ENCODE measurements at places on chromosomes 3 and 15.

- DNase-seq: no peak
Observed at GRCh38 chr3:112767777-112768176, 78.9 kb downstream of the CD200R1L start.

- no peak for DNase-seq
Observed at GRCh38 chr15:74134387-74135027, 4.1 kb downstream of the ISLR2 start.

GRCh38 chr3:108088697-108089096, 2.1 kb downstream of the CD47 start:
- DNase-seq: peak; percentile 83

GRCh38 chr3:30646181-30646876, 39.9 kb downstream of the TGFBR2 start:
- no peak for DNase-seq

DNA sequence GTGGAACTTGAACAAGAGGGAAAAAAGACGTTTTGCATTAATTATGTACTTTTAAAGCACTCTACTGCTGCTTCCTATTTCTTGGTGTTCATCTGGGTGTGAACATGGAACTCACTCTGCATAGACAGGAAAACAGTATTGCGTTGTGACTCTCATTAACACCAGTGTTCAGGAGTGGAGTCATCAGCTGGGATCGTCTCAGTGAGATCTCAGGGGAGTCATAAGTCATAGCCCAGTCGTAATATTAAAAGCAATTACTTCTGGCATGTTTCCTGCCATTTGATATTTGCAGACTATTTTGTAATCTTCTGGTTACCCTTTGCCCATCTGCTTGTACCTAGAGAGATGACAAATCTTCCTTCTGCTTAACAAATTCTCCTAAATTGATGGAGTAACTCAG, 462.0 kb upstream of the ATP11B start:
- no peak for DNase-seq

DNA sequence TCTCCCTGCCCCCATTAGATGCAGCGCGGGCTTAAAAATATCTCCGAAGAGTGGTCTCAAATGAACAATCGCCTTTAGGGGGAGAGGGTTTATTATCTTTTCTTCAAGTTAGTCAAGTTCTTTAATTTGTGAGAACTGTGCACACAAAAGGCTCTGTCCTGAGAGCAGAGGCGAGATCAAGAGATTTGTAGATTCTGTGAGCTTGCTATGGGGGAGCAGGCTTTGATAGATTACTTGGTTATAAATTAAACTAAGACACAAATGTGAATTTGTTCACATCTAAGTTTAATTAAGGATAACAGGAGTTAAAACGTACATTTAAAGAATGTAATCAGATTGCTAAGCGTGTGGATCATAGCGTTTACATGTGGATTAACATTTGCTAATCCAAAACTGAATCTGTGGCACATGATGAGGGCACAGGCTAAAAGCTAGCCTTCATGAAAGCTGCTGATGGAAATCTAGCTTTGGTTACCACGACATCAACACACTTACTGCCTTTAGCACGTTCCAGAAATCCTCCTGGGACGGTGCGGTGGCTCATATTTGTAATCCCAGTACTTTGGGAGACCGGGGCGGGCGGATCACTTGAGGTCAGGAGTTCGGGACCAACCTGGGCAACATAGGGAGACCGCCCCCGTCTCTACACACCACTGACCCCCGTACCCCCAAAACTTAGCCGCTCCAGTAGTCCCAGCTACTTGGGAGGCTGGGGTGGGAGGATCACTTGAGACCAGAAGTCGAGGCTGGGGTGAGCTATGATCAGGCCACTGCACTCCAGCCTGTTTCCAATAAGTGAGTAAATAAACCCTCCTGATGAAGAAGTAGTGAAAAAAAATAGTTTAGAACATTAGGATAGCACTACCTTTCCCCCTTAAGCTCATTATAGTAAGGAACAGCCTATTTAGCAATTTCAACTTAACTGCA, 1.0 kb upstream of the PRTG start:
- no peak for DNase-seq

GRCh38 chr3:86175593-86176444, 815.1 kb downstream of the VGLL3 start:
- DNase-seq: no peak

DNA sequence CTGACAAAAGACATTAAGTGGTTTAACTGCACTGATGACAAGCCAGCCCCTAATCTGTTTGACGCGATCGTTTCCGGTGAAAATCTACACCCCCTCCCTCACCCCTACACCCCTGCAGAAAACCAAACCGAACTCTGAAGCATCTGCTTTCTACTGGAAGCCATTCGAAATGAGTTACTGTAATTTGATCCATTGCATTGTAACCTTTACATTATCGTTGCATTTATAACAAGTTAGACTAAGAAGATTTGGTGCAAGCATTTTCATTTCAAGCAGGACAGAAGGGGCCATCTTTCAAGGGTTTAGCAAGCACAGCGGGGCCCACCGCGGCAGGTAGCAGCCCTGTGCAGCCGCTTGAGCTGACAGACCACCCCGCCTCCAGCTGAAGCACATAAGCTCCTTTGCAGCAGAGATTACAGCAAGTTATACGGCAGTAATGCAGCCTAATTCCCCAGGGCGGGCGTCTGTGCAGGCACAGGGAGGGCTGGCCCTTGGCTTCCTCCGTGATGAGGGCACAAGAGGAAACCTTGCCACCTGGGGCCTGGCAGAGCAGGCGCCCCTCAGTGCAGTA, 79.3 kb downstream of the CHSY1 start:
- DNase-seq: no peak

- no peak for DNase-seq
Observed at GRCh38 chr3:152957491-152957890, 122.6 kb downstream of the P2RY1 start.

DNA sequence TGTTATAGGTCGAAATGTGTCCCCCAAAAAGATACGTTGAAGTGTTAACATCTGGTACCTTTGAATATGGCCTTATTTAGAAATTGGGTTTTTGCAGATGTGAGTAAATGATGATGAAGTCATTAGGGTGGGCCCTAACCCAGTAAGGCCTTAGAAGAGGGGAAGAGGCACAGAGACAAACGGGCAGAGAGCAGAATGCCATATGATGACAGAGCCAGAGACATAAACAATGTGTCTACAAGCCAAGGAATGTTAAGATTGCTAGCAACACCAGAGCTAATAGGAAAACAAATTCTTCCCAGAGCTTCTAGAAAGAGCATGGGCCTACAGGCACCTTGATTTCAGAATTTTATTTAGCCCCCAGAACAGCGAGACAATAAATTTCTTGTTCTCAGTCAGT, 693.1 kb upstream of the NECTIN3 start:
- no peak for DNase-seq

GRCh38 chr3:73431183-73431900, 193.4 kb downstream of the PDZRN3 start:
- DNase-seq: no peak

DNA sequence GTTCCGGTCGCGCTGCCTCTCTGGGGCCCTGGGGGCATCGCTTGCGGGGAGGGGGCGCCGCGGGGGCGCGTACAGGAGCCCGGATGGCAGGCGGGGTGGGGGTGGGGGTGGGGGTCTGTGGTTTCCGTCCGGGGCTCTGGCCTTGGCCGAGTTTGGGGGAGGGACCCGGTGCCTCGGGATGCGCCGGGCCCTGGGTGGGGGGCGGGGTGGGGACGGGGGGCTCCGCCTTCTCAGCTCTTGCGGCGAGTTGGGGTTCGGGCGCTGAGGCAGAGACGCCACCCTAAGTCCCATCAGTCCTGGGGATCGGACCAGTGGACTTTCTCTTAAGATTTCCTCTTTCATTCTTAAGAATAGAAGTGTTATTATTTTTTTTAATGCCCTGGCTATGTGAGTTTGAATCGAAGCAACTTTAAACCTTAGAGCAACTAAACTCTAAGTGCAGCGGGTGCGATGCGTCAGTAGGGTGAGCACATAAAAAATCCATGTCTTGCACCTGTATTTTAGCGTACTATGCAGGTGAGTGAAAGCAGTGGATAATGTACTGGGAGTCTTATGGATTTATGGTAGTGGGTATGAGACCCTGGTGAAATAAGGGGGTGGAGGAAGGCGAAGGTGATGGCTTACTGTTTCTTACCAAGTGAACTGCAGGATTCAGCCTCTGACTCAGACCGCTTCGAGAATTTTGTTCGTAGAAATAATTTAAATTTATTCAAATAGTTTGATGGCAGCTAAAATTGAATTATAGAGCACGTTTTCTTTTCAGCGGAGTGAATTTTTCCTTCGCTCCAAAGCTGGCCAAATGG, 762 bp downstream of the CTNNB1 start:
- peak; percentile 38 for DNase-seq

DNA sequence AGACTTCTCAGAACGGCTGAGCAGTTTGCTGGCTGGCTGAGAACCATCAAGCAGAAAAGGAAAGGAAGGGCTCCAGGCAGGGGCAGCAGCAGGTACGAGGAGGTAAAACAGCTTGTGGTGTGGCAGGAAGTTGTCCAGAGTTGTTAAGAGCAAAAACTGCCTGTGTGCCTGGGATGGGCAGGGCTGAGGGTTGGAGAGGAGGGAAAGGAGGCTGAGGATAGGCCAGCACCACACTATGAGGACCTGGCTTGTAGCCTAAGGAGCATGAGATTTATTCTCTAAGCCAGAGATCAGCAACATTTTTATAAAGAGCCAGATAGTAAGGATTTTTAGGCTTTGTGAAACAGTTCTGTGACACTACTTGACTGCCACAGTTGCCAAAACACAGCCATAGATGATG, 8.0 kb downstream of the IGSF10 start:
- no peak for DNase-seq

- no peak for DNase-seq
Observed at GRCh38 chr3:53224026-53224425, 31.8 kb downstream of the TKT start.

DNA sequence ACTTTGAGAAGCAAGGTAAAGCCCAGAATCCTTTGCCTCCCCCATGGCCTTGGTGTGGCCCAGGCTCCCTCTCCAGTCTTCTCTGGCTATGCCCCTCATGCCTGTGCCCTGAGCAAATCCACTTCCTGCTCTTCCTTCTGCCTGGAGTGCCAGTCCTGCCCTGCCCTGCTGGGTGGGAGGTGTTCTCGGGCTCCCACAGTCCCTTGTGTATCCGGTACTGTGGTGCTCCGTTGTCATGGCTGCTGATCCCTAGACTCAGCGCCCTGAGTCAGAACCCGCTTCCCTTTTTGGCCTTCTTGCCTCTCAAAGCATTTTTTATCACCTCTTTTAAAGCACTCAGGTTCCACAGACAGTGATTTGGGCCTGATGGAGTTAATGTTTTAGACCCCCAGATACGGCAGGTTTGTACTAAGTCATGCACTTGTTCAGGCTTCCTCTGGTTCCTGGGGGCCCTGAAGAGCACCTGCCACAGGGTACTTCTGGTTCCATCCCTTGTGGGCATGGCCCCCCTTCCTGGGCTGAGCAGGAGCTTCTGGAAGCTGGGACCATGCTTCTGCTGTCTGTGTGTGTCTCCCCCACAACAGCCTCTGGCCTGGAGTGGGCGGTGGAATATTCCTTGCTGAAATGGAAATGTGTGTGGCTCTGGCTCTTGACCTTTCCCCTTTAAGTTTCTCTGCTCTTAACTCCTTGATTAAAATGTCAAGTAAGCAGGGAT, 29.6 kb upstream of the ADAMTS7 start:
- DNase-seq: no peak
